ENCODE measurements at places on chromosomes 16 and 17. TPM values are rescaled to one million over a fixed set of nuclear protein-coding genes. Genes with fewer than 3 reads are reported as not detected.

Gene LGALS9B
- not detected for total RNA-seq

Gene ASIC2
- total RNA-seq = not detected

Gene KRT23
- 1.1 TPM for total RNA-seq

GRCh38 chr17:68310152-68310551, 18.9 kb downstream of the ARSG start:
- H3K4me3 ChIP-seq = no peak overlapping the region
- no peak overlapping the region for H3K27ac ChIP-seq
- no peak for DNase-seq
- no peaks in the 10 kb centered on the region for H3K27me3 ChIP-seq
- peaks cover 27% of the 10 kb centered on the region for H3K4me1 ChIP-seq

- no peak overlapping the region for H3K4me3 ChIP-seq
- H3K36me3 ChIP-seq = peaks cover 3% of the 10 kb centered on the region
Observed at GRCh38 chr16:19474617-19475016, 47.3 kb downstream of the GDE1 start.

- no peak for DNase-seq
- H3K36me3 ChIP-seq = no peaks in the 10 kb centered on the region
- H3K27me3 ChIP-seq = peaks cover 40% of the 10 kb centered on the region
Observed at GRCh38 chr17:6893382-6894205, 62.1 kb upstream of the TEKT1 start.

DNA sequence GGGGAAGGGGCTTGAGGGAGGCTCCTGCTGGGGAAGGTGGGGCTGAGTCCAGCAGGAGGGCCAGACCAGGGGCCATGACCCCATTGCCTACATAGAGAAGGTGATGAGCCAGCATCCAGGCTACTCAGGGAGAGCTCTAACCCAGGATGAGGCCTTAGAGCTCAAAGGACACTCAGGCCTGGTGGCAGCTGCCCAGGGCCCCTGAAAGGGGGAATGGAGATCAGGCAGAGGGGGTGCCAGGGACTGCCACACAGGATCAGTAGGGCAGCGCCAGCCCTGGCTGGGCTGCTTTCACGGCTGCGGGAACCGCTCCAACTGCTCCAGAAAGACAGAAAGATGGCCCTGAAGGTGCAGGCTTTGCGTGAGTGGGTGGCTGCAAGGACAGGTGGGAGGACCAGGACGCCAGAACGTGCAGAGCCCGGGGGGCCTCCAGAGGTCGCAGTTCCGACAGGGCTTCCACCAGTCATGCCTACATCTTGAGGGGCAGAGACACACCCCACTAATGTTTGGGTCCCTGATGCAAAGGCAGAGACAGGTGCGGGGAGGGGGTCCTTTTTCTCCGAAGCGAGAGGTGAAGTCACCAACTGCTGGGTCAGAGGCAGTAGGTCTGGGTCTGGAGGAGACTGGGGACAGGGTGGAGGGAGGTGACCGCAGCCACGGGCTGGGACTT, 882 bp upstream of the ATP6V0C start:
- no peaks in the 10 kb centered on the region for H3K27me3 ChIP-seq
- peaks cover 42% of the 10 kb centered on the region for H3K4me1 ChIP-seq
- no peaks in the 10 kb centered on the region for H3K36me3 ChIP-seq

- H3K27ac ChIP-seq = peak within 1 kb of the TSS; percentile 96
- H3K4me1 ChIP-seq = peaks cover 24% of the 10 kb centered on the region
- DNase-seq = peak; percentile 95
- H3K4me3 ChIP-seq = peak within 1 kb of the TSS; percentile 79
- peaks cover 6% of the 10 kb centered on the region for H3K36me3 ChIP-seq
Observed at GRCh38 chr16:83898463-83899271, at the start of gene MLYCD. MLYCD (plus strand) TSS chr16:83899115; CDS start chr16:83899145, 30 bp downstream.

- no peak for DNase-seq
- H3K4me1 ChIP-seq = peaks cover 6% of the 10 kb centered on the region
- H3K27ac ChIP-seq = no peak overlapping the region
- no peak overlapping the region for H3K4me3 ChIP-seq
Observed at GRCh38 chr17:13076905-13077304, 59.1 kb upstream of the ELAC2 start.

DNA sequence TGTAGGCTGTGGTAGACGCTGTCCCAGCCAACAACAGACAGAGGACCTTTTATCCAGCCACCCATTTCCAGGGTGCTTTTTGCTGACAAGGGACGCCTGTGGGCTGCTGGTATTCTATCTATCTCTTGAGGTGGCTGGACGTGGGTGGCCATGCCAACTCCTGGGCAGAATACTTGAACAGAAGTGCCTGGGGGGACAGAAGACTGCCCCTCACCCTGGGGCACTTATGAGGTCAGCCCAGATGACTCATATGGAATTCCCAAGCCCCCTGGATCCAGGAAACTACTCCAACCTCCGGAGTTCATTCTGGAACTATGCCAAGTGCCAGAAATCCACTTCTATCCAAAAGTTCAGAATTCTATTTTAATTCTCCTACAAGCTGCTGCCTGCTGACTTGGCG, 61.3 kb downstream of the CDRT4 start:
- H3K36me3 ChIP-seq = no peaks in the 10 kb centered on the region
- H3K27ac ChIP-seq = no peak overlapping the region
- H3K4me3 ChIP-seq = no peak overlapping the region
- H3K27me3 ChIP-seq = no peaks in the 10 kb centered on the region
- H3K4me1 ChIP-seq = no peaks in the 10 kb centered on the region
- no peak for DNase-seq

GRCh38 chr16:85730186-85730465, 20.8 kb downstream of the C16orf74 start:
- H3K27ac ChIP-seq = no peak overlapping the region
- no peak for DNase-seq
- no peaks in the 10 kb centered on the region for H3K4me1 ChIP-seq
- H3K4me3 ChIP-seq = no peak overlapping the region
- no peaks in the 10 kb centered on the region for H3K36me3 ChIP-seq

GRCh38 chr16:80547145-80547544, 6.4 kb downstream of the DYNLRB2 start:
- H3K4me1 ChIP-seq = no peaks in the 10 kb centered on the region
- no peak overlapping the region for H3K4me3 ChIP-seq
- H3K36me3 ChIP-seq = no peaks in the 10 kb centered on the region
- DNase-seq = no peak
- H3K27me3 ChIP-seq = no peaks in the 10 kb centered on the region

- H3K4me1 ChIP-seq = no peaks in the 10 kb centered on the region
- DNase-seq = no peak
- H3K36me3 ChIP-seq = no peaks in the 10 kb centered on the region
- H3K27ac ChIP-seq = no peak overlapping the region
- H3K27me3 ChIP-seq = no peaks in the 10 kb centered on the region
Observed at GRCh38 chr17:55053855-55054254, 85.3 kb downstream of the STXBP4 start.

All from upper lobe of right lung (tissue), 1 donor.